ENCODE measurements at places on chromosomes 1 and 21.

DNA sequence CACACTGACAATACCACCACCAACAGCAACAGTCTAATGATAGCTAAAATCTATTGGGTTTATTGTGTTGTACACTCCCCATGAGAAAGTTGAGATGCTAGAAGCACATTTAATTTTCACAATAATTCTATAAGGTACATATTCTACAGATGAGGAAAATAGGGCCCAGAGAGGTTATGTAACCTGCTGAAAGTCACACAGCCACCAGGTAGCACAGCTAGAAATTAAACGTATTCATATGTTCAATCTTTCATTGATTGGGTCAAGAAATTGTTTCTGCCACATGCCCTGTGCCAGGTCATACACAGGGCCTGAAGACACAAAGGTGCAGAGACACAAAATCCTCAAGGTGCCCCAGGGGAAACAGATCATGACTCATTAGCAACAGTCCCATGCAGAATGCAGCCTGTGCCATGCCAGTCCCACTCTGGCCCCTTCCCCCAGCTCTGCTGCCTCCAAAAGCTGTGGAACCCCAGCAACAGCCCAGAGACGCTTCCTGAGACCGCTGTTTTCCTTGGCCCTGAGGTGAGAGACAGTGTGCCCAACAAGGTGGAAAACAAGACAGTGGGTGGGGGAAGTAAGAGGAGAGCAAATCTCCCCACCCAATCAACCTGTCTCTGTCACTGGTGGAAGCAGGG lies 32.1 kb downstream of the GJA4 start:
- no peak for DNase-seq

DNA sequence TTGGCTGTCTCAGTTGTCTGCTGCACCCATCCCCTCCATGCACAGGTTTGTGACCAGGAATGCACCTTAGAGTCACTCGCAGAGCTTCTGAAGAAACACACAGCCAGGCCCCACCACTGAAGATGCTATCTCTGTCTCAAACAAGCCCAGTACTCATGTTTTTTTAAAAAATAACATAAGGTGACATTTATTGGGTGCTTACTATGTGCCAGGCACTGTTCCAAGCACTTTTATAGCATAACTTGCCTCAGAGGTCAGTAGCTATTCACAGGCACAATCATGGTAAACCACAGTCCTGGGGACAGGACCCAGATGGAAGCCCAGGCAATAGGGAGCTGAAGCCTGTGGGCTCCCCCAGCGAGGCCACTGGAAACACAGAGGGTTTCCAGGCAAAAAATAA lies 8.8 kb upstream of the ATP13A2 start:
- DNase-seq: no peak

GRCh38 chr1:165468726-165469249 lies 23.9 kb upstream of the RXRG start:
- DNase-seq: no peak

GRCh38 chr1:71785450-71785849 lies 496.9 kb downstream of the NEGR1 start:
- no peak for DNase-seq

DNA sequence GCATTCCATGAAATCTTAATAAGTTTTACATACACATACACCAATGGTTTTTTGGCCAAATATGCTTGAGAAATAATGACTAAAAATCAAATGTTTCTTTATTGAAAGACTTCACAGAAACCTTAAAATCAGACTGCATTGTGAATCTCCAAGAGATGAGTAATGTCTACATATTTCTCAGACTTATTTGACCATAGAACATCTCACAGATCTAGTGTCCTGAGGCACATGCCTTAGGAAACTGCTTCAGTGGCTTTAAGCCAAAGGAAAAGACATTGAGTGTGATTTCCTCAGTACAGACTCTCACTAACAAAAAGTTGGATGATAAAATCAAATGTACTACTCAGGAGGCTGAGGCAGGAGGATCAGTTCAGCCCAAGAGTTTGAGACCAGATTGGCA lies 6.2 kb upstream of the C1orf105 start:
- no peak for DNase-seq

DNA sequence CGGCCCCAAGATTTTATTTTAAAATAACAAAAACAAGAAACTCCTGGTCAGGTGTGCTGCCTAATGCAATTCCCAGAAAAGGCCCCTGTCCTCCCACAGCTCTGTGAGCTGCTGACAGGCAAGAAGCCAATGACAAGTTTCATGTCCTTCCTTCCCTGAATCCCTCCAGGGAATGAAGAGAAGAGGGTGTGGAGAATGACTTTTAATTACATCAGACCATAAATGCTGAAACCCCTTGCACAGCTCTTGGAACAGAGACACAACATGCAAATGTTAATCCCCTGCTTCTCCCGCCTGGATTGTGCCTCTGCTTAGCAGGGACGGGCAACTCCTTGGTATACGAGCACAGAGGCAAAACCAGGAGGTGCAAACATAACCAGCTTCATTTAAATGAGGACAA lies 228.1 kb upstream of the CAMK1G start:
- DNase-seq: no peak

DNA sequence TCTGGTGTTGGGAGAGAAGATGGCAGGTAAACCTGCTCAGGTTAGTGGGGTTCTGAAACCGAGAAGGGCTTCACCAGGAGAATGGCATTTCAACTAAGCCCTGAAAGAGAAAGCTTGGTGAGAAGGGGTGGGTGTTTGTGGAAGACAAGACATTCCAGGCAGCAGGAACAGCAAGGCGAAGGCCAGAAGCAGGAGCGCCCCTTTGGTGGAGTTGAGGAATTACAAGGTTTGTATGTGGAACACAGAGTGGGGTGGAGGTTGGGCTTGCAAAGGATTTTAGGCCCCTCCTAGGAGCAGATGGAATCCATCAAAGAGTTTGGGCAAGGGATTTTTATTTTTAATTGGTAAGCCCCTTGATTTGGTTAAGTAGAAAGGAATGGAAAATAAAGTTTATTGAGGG lies 24.8 kb upstream of the ELOA start:
- no peak for DNase-seq

- no peak for DNase-seq
Measured at GRCh38 chr1:61448914-61449313, 276.0 kb downstream of the TM2D1 start.

GRCh38 chr1:67710417-67710816 lies 25.4 kb downstream of the GADD45A start:
- DNase-seq: no peak

Measured in central memory CD4-positive, alpha-beta T cell (primary cell).